ENCODE measurements at places on chromosomes 2 and 18. TPM values are rescaled to one million over a fixed set of nuclear protein-coding genes. Genes with fewer than 3 reads are reported as not detected.

Gene TTR
- total RNA-seq: 1.4 TPM

DNA sequence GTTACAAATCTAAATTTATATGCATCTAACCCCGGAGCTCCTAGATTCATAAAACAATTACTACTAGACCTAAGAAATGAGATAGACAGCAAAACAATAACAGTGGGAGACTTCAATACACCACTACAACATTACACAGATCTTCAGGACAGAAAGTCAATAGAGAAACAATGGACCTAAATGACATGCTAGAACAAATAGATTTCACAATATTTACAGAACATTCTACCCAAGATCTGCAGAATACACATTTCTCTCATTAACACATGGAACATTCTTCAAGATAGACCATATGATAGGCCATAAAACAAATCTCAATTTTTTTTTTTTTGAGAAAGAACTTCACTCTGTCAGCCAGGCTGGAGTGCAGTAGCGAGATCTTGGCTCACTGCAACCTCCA, 37.8 kb downstream of the COPS9 start:
- DNase-seq: no peak
- H3K4me3 ChIP-seq: no peak overlapping the region
- H3K4me1 ChIP-seq: no peaks in the 10 kb centered on the region
- no peak overlapping the region for H3K27ac ChIP-seq

Gene CCBE1
- total RNA-seq: 1.8 TPM

DNA sequence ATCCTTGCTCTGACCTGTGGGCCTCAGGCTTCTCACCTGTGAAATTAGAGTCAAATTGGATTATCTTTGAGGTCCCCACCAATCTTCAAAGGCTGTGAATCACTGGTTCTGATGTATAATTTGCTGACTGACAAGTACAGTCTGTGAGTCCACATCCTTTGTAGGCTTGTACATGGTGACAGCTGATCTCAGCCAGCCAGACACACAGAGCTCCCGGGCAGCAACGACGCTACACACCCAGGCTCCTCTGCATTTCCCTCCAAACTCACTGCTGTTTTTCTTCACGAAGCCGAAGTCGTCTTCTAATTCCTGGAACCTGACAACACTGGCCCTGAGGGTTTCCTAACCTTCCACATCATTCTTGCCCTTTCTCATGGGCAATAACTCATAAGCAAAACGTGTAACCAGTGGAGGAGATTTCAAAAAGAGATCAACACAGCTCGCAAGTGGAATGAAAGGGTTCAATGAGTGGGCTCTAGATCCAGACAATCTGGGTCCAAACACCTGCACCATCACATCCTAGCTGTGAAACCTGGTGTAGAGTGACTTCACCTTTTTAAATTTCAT, 37.9 kb upstream of the EVA1A start:
- no peaks in the 10 kb centered on the region for H3K36me3 ChIP-seq
- H3K27me3 ChIP-seq: no peaks in the 10 kb centered on the region
- H3K4me3 ChIP-seq: no peak overlapping the region

- no peak overlapping the region for H3K27ac ChIP-seq
- H3K36me3 ChIP-seq: no peaks in the 10 kb centered on the region
- no peaks in the 10 kb centered on the region for H3K27me3 ChIP-seq
- no peak overlapping the region for H3K4me3 ChIP-seq
- H3K4me1 ChIP-seq: no peaks in the 10 kb centered on the region
- no peak for DNase-seq
Observed at GRCh38 chr2:105309147-105309545, 20.4 kb downstream of the TGFBRAP1 start.

- no peaks in the 10 kb centered on the region for H3K36me3 ChIP-seq
- no peak overlapping the region for H3K27ac ChIP-seq
- H3K4me1 ChIP-seq: no peaks in the 10 kb centered on the region
Observed at GRCh38 chr2:72603481-72603880, 222.4 kb downstream of the EXOC6B start.

DNA sequence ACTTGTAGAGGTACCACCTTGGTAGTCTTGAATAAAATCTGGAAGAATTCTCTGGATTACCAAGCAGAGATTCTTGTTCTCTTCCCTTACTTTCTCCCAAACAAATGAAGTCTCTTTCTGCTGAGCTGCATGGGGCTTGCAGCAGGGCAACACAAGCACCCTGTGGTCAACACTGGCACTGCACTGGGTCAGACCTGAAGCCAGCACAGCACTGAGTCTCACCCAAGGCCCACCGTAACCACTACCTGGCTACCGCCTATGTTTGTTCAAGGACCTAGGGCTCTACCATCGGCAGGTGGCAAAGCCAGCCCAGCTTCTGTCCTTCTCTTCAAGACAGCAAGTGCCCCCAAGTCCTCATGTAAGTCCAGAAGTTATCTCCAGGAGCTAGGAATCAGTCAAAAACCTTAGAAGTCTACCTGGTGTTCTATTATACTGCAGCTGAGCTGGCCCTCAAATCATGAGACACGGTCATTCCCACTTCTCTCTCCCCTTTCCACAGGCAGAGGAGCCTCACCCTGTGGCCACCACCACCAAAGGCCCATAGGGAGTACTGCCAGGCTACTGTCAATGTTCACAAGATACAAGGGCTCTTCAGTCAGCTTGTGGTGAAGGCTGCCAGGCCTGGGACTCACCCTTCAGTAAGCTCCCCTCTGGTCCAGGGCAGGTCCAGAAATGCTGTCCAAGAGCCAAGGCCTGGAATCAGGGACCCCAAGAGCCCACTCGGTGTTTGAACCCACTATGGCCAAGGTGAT, 18.4 kb downstream of the VPS54 start:
- no peak overlapping the region for H3K27ac ChIP-seq
- no peaks in the 10 kb centered on the region for H3K27me3 ChIP-seq
- no peak overlapping the region for H3K4me3 ChIP-seq
- DNase-seq: no peak
- peaks cover 24% of the 10 kb centered on the region for H3K4me1 ChIP-seq

DNA sequence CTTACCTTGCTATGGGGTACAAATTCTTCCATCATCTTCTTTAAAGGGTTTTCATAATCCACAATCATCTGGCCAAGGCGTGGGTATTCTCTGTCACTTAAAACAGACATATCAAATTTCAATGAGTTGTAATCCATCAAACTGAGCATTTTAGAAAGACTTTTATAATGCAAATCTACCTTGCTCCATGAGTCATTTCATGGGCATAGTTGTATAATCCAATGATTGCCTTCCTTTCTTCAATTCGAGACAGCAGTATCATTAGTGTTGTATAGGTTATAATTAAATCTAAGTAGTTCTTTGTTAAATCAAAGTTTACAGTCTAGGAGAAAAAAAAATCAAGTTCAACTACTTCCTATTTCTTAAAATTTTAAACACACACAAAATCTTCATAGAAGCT, 36.3 kb downstream of the NCKAP1 start:
- H3K27ac ChIP-seq: no peak overlapping the region
- H3K4me3 ChIP-seq: no peak overlapping the region
- peaks cover 27% of the 10 kb centered on the region for H3K36me3 ChIP-seq
- H3K27me3 ChIP-seq: no peaks in the 10 kb centered on the region

DNA sequence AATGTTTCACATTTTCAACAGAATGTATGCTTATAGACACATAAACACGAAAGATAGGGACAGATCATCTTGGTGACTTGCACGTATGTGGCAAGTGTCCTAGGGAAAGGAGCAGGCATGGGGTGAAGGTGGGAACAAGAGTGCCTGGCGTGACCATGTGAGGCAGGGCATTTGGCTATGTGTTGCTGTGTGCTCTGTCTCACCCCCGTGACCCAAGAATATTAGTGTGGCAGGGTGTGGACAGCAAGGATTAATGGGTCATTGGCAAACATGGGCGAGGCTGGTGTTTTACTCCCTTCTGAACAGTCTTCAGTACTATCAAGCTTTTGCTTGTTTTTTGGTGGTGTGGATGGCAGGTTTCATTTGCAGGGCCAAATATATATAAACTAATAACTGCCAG, 1.3 kb upstream of the VWA3B start:
- no peak for DNase-seq
- no peaks in the 10 kb centered on the region for H3K36me3 ChIP-seq
- H3K4me1 ChIP-seq: peaks cover 17% of the 10 kb centered on the region
- H3K27me3 ChIP-seq: no peaks in the 10 kb centered on the region
- no peak overlapping the region for H3K27ac ChIP-seq
- H3K4me3 ChIP-seq: no peak overlapping the region

DNA sequence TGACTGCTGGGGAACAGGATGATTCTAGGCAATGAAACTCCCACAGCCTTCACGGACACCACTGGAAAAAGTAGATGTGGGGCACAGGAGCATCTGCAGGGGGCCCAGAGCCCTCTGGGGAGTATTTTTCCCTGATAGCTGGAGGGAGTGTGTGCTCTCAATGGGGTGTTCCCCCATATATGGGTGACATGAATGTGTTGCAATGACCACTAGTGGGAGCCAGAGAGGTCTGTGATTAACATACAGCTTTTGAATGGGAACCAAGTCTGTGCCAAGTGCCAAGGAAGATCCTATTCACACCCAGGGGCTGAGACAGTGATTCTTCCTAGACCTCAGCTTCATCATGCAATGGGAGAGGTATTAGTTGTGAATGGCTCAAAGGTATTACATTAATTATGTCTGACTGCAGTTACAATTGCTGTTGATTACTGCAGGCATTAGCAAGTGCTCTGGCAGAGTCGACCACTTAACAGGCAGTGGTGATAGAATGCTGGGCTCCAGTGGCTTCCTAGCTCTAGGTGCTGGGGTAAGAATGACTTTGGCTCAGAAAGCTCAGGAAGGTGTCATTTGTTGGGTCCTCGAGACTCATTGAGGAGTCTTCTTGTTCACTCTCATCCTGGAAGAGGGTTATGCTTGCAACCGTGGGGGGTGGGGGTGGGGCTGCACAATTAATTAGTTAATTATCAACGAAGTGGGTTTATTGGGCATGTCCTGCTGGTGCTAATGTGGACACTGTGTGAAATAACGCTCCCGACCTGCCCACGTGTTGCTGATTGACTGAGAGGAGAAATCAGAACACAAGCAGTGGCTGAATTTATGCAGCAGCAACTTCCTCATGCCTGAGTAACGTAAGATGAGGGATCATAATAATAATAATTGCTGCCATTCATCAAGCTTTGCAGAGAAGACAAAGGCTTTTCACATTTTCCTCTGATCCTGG, 194.1 kb downstream of the CLIP4 start:
- H3K36me3 ChIP-seq: no peaks in the 10 kb centered on the region
- H3K27ac ChIP-seq: no peak overlapping the region
- DNase-seq: no peak
- no peak overlapping the region for H3K4me3 ChIP-seq
- H3K27me3 ChIP-seq: no peaks in the 10 kb centered on the region

Gene NYAP2
- total RNA-seq: 1.7 TPM

DNA sequence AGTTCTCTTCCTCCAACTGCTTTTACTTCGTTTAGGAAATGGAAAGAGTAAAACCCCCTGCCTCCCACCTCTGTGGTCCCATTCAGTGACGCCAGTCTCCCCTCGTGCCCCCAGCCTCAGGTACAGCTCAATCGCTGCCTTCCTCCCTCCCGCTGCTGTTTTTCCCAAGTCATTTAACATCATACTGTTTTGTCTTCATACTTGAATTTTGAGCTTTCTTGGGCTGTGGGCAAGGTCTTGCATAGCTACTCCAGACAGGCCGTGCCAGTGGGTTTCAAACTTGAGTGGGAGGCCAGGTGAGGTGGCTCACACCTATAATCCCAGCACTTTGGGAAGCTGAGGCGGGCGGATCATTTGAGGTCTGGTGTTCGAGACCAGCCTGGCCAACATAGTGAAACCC, 155.3 kb downstream of the TANC1 start:
- H3K27me3 ChIP-seq: no peaks in the 10 kb centered on the region
- no peak for DNase-seq
- no peak overlapping the region for H3K27ac ChIP-seq
- H3K4me3 ChIP-seq: no peak overlapping the region
- peaks cover 5% of the 10 kb centered on the region for H3K4me1 ChIP-seq
- H3K36me3 ChIP-seq: no peaks in the 10 kb centered on the region

GRCh38 chr2:28164280-28164801, 228.3 kb upstream of the FOSL2 start:
- H3K27me3 ChIP-seq: no peaks in the 10 kb centered on the region
- peak; percentile 88 for DNase-seq
- H3K36me3 ChIP-seq: no peaks in the 10 kb centered on the region
- H3K4me3 ChIP-seq: no peak overlapping the region
- H3K27ac ChIP-seq: peak overlapping the region; percentile 95

DNA sequence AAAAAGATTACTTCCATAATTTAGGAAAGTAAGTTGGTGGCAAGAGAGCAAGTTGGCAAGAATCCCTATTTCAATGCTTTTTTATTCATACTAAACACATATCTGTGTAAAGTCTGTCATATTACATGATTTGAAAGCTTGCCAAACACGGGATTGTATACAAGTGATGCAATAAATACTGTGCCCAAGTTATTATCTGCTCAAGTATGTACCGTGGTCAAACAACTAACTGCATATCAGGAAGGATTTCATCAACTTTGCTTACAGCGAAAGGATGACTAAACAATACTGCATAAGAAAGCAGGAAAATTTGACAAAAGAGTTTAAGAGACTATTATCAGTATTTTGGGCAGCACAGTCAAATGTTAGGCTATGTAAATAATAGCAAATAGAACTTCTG, 69.6 kb upstream of the SCN1A start:
- H3K27me3 ChIP-seq: no peaks in the 10 kb centered on the region
- no peaks in the 10 kb centered on the region for H3K36me3 ChIP-seq
- H3K27ac ChIP-seq: no peak overlapping the region
- no peak for DNase-seq
- no peak overlapping the region for H3K4me3 ChIP-seq
- no peaks in the 10 kb centered on the region for H3K4me1 ChIP-seq

- no peaks in the 10 kb centered on the region for H3K36me3 ChIP-seq
- no peak overlapping the region for H3K27ac ChIP-seq
- no peaks in the 10 kb centered on the region for H3K4me1 ChIP-seq
- no peaks in the 10 kb centered on the region for H3K27me3 ChIP-seq
- DNase-seq: no peak
Observed at GRCh38 chr2:141048951-141049350, 1081.9 kb downstream of the LRP1B start.
